Activated CD4-positive, alpha-beta T cell treated with anti-CD3 and anti-CD28 coated beads for 48 hours (primary cell): ENCODE measurements at places on chromosomes 16 and 17.

GRCh38 chr16:58019866-58020538 lies 5.6 kb upstream of the MMP15 start:
- no peak for DNase-seq

DNA sequence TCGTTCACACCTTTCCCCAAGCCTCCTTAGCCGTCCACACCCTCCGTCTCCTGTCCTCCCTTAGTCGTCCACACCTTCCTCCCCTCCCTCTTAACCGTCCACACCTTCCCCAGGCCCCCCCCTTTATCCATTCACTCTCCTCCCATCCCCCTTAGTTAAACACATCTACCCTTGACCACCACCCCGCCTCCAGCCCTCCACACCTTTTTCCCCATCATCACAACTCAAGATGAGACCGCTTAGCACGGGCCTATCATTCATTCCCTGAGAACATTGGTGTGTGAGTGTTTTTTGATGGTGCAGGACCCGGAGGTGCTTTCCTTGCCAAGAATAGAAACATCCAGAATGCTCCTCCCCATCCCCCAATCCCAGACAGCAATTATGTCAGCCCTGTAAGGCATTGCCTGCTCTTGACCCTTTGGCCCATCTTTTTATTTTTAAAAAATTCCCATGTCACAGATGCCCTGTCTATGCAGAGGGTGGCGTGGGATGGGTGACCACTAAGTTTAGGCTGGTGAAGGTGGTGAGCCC lies 1.4 kb downstream of the TENT4B start:
- DNase-seq: peak; percentile 15

- no peak for DNase-seq
These were observed 252.7 kb downstream of the WWOX start for GRCh38 chr16:78352184-78352583.

GRCh38 chr17:31738488-31738887 lies 120.6 kb downstream of the COPRS start:
- no peak for DNase-seq

- DNase-seq: peak; percentile 86
These were observed 7.2 kb upstream of the KRT36 start for GRCh38 chr17:41496803-41497484.
